ENCODE measurements at places on chromosomes 12 and 14.

DNA sequence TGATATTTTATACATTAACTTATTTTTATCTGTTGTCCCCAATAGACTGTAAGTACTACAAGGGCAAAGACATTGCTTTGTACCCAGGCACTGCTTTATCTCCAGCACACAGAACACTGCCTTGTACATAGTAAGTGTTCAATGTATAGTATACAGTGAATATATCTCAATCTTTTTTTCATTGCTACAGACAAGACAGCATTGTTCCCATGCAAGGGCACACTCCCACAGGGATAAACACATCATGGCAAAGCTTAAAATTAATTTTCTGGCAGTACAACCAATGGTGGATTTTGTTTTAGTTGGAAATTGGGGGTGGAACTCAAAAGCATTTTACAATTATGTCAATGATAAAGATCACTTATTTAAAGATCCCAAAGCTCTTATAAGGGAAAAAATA is 112.3 kb upstream of the EEA1 start:
- no peak for DNase-seq

DNA sequence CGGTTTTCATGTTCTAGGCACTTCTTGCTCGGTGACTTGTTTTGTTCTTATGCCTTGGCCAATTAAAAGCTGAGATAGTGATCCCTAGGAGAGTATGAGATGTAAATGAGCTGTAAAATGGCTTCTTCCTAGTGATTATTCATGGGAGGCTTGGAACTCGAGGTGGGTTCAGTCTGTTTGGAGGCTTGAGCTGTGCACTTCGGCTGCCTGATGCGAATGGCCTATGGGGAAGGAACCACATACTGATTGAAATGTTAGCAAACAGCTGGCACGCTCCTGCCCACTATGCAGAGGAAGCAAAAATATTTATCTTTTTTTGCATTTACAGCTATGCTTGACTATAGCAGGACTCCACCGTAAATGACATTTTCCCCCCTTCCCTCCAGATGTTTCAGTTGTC is 75.5 kb downstream of the PLXNC1 start:
- DNase-seq, result no peak

DNA sequence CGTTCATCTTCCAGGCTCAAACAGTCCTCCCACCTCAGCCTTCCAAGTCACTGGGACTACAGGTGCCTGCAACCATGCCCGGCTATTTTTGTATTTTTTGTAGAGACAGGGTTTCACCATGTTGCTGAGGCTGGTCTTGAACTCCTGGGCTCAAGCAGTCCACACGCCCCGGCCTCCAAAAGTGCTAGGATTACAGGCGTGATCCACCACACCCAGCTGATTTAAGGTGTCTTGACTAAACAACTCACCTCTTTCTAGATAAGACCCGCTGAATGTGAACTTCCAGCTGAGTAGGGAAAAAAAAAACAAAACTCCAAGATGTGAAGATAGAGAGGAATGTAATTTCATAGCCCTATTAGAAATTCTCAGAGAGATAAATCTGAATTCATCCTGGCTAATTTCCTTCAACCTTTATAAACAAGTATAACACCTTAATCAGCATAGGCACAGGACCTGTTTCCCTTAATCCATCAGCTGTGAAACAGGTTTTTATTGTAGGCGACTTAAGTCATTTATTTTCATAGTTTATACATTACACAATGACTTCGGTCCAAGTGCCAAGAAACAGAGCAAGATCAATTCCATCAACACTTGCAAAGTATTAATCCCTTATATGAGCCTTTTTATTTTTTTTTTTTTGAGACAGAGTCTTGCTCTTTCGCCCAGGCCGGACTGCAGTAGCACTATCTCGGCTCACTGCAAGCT is 51.5 kb downstream of the HCAR2 start:
- DNase-seq, result no peak

DNA sequence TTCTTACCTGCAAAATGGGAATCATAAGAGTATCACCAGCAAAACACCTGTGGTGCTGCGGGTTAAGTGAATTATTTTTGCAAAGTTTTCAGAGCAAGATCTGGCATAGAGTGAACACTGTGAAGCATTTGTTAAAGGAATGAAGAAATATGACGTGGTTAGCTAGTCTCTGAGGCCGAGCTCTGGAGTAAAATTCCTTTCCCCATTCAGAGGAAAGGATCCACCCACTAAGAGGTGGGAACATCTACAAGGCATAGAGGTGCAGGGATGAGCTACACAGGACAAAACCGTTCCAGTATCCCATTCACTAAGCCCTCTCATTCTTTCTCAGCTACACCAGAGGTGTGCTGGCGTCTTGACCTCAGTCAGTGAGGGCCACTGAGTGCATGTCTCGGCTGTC is 48.5 kb downstream of the JAG2 start:
- DNase-seq, result no peak

GRCh38 chr12:39986674-39987073 is 119.2 kb downstream of the SLC2A13 start:
- no peak for DNase-seq

DNA sequence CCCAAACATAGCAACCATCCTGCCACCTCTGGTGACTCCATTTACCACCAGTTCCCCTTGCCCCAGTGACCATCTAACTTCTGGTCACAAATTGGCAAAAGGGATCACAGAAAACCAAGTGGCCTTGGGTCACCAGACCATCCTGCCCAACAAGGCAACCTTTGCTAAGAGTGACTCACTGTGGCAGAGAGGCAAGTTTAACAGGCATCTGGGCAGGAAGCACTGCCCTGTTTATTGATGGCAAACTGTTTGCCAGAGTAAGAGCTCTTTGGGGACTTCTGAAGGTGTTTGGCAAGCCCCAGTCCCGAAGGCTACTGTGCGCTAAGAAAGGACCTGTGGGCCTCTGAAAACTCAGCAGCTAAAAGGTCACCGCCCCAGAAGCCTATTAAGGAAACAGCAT is 28.2 kb upstream of the TMEM233 start:
- DNase-seq, result no peak

DNA sequence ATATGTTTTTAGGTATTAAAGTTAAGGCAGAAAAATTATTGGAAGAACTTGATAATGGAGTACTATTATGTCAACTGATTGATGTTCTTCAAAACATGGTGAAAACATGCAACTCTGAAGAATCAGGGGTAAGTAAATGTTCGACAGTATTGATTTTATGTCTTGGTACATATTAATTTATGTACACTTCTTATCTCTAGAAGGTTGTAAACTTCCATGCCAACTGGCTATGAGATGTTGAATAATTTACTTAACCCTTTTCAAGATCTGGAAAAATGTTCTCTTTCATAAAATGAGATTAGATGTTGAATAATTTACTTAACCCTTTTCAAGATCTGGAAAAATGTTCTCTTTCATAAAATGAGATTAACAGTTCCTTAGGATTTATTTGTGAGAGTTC is 28.1 kb downstream of the GAS2L3 start:
- no peak for DNase-seq

DNA sequence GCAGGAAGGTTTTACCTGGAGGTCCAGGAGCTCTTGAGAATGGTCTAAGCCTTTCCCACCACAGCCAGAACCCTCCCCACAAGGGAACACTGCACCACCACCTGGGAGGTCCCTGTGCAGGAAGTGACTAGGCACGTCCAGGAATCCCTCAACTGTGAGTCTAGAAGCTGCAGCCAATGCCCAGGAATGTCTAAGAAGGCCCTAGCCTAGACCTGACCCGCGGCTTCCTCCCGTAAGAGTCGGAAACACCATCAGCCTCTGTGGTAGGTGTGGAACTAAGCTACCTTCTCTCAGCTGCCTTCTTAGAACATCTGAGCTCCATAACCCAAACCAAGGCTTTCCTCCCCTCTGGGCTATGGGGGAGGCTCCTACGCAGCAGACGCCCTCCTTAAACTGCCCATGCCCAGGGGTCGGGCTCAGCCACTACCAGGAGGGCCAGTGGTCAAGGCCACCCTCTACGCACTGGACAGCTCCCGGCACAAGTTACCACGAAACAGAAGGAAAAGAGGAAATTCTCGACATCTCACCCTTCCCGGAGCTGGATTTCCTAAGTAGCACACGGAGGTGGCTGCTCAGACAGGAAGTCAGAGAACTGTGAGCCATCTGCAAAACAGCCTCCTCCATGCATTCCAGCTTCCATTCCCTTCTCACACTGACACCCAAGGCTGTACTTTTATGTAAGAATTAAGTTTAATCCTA is 25.5 kb downstream of the ZFYVE21 start:
- no peak for DNase-seq

- no peak for DNase-seq
These were observed 14.3 kb upstream of the KRT73 start for GRCh38 chr12:52632656-52633055.

DNA sequence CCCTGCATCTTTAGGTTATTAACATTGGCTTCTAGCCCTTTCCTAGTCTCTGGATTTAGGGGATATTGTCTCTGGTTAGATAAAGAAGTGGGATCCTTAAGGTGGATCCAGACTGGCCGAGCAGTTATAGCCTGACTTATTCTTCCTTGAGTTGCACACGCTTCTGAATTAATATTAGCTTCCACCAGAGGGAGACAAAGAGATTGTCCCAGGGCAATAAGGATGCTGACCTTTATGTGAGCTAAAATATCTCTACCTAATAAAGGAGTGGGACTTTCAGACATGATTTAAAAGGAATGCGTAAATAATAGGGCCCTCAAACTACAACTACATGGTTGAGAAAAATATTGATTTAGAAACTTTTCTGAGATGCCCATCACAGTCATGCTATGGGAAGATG is 139.7 kb downstream of the SLCO1B3 start:
- no peak for DNase-seq

GRCh38 chr12:114443607-114444421 is 37.9 kb upstream of the TBX5 start:
- DNase-seq, result no peak

DNA sequence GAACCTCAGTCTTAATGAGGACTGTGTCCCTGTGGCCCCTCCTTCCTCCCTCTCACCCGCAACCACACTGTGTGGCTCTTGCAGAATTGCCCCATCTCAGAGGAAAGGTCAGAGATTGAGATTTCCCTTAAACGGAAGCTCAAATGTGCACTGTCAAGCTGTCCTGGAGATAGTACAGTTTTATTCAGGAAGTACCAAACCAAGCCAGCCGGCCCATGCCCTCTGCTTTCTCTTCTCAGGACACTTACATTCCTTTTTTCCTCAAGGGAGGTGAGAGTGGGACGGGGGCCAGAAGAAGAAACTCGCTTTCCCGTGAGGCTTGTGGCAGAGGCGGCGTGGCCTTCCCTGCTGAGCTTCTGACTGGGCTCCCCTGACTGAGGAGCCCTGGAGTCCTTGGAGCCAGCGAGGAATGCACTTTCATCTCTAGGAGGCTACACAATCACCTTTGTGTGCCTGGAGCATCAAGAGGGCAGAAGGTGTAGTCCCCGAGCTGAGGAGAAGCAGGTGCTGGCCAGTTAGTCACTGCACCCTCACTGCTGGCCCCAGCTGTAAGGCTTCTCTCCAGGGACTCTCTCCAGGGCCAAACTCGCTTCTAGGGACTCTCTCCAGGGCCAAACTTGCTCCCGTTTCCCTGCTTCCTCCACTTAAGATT is 24.1 kb upstream of the ATP2A2 start:
- DNase-seq, result no peak

GRCh38 chr12:95834572-95834971 is 24.2 kb upstream of the SNRPF start:
- no peak for DNase-seq

DNA sequence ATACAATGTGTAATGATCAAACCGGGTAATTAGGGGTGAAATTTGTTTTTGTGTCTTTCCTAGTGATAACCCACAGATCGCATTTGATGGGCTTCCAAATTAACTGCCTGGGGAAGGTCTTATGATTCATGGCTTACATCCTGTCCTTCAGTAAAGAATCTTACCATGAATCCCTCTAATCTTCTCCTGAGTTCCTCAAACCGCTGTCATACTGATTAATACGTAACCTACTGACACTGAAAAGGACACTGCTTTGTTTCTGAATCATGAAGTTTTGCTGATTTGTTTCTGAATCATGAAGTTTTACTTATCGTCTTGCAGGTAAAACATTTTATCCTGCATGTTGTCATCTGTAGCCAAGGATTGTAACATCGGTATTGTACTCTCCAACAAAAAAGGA is 52.0 kb upstream of the CRY1 start:
- DNase-seq, result no peak

GRCh38 chr14:61379639-61380184 is 58.3 kb downstream of the PRKCH start:
- no peak for DNase-seq

DNA sequence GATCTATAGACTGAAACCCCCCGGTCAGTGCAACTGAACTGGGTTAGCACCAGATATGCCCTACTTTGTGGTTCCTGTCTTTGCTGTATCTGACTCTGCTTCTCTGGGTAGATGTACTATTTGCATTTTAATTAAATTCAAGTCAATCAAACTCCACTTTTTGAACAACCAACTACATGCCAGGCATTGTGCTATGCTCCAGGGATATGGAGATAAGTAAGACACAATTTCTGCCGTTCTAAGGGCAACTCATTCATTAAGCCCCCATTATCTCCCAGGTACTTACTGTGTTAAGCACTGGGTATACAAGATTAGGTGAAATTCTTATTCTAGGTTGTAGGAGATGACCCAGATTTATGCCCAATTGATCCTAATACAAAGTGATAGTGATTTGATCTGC is 62.7 kb upstream of the JDP2 start:
- no peak for DNase-seq

GRCh38 chr14:28758253-28758884 is 8.2 kb upstream of the FOXG1 start:
- no peak for DNase-seq

DNA sequence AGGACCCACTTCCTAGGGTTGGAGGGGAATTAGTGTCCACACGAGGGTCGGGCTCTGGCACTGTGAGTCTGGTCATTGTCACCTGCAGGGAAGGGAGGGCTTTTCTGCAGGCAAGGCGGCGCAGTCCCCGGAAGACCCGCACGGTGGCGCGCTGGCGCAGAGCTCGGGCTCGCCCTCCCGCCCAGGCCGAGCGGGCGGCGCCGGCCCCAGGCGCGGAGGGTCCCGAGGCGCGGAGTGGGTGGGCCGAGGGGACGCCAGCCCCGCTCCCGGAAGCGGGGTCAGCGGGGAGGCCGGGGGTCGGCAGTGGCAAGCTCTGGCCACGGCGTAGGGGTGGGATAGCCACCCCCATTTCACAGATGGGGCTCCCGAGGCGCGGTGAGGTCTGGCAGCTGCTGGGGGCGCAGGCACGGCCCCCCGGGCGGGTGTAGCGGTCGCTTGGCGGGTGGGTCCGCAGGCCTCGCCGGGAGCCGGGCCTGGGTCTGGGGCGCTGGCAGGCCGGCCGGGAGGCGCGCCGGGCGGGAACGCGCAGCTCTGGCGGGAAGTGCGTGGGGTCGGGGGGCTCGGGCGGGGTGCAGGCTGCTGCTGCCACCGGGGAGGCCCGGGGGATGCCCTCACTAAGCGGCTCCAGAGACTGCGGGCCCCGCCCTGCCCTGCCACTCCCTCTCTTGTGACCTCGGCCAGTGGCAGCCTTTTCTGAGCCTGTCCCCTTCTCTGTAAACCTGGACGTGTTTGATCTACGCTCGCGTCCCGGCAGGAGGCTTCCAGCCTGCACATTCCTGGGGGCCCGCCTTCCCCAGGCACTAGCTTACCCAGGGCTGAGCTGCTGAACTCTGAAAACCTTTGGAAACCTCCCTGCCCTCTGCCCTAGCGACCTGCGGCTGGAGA is 46.1 kb downstream of the CYP46A1 start:
- no peak for DNase-seq

- no peak for DNase-seq
These were observed 505.1 kb upstream of the TMEM132C start for GRCh38 chr12:127761880-127762279.

- DNase-seq, result no peak
These were observed 105.3 kb downstream of the GRIP1 start for GRCh38 chr12:66573605-66574004.

- DNase-seq, result no peak
These were observed 460.3 kb upstream of the LRFN5 start for GRCh38 chr14:41146391-41146790.

GRCh38 chr12:68867606-68868005 is 59.6 kb downstream of the MDM2 start:
- no peak for DNase-seq

All from renal pelvis (tissue), 12 donors.